ENCODE measurements at places on chromosomes 16 and 17.

DNA sequence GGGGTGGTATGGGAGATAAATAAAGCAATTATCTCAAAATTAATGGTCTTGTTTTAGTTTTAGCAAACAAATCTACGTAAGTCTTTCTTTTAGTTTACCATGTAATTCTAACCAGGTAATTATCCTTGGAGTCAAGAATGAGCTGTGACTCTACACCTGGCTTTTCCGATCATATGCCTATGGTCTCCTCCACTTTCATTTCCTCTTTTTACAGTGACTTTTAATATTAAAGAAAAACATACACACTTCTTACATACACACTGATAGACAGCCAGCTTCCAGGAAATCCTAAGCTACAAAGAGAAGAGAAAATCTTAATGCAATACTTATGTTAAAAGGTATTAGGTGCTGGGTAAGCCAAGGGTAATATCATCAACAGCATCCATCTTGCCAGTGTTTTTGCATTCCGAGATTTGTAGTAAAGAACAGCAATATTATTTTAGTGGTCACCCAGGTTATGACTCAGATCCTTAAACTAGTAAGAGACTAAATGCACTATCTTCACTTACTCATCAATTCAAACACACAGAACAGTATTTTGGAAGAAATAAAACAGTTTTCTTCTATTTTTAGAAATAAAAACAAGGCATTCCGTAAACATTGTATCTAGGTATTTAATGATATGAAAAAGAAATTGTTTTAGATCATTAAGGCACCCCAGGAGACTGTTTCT is 4.4 kb upstream of the IRX5 start:
- DNase-seq = no peak

GRCh38 chr17:58303971-58304749 is 23.4 kb upstream of the MPO start:
- no peak for DNase-seq

DNA sequence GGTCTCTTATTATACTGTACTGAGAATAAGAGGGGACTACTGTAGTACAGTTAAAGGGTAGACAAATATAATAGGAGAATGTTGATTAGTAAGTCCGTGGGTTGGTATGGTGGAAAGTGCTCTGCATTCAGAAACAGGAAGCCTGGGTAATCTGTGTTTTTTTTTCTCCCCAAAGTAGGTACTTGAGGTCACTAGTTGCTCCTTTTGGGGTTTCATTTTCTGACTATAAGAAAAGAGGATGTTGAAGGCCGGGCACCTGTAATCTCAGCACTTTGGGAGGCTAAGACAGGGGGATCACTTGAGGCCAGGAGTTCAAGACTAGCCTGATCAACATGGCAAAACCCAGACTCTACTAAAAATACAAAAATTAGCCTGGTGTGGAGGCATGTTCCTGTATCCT is 42.0 kb upstream of the MMD start:
- DNase-seq = no peak

GRCh38 chr16:56600398-56600999 is 7.9 kb upstream of the MT2A start:
- no peak for DNase-seq

DNA sequence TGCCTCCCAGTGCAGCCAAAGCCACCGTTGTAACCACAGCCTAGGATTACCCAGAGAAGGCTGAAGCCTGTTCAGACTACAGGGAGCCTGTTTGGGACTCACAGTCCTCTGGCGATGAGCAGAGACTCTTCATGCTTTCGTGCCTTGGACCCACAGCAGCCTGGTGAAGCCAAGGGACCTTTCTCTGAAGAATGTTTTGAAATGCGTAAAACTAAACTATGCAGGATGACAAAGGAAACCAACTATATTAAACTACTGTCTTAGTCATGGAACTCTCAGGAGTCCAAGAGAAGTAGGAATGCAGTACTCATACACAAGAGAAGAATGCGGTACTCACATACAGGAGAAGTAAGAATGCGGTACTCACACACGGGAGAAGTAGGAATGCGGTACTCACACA is 20.9 kb downstream of the ABR start:
- no peak for DNase-seq

GRCh38 chr17:29037739-29038084 is 5.2 kb upstream of the PIPOX start:
- DNase-seq = no peak

DNA sequence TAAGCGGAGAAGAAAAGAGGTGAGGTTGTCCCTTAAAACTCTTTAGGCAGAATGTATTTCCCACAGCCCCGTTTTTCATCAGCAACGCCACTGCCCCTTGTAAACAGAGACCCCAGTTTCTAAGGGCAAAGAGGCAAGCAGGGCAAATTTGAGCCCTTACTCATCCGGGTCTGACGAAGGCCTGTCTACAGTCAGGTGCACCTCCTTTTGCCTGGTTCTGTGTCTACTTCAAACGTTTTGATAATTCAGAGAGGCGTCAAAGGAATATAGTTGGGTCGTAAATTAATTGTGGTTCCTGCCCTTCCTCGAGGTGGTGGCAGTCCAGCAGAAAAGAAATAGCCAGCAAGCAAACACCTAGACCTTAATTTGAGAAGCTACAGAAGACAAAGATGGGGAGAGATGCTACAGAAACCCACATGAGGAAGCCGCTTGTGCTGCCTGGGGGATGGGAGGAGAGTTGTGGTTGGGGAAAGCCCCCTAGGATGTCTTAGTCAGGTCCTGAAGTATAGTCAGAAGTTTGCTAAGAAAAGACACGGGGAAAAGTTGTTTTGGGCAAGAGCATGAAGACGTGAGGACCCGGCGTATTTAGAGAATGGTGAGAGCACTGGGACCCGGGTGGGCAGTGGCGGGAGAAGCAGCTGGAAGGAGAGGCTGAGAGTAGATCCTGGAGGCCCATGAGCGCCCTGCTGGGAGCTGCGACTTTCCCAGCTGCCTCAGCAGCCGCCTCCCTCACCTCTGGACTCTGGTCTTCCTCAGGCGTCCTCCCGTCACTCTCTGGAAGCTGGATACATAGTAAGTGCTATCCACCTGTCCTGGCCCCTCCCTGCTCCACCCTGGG is 2.4 kb downstream of the FBRS start:
- no peak for DNase-seq

DNA sequence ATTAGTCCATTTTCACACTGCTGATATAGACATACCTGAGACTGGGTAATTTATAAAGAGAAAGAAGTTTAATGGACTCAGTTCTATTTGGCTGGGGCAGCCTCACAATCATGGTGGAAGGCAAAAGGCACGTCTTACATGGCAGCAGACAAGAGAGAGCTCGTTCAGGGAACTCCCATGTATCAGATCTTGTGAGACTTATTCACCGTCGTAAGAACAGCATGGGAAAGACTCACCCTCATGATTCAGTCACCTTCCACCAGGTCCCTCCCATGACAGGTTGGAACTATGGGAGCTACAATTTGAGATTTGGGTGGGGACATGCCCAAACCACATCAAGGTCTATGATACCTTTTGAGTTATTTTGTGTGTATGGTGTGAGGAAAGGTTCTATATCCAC is 66.9 kb downstream of the METRNL start:
- DNase-seq = no peak

DNA sequence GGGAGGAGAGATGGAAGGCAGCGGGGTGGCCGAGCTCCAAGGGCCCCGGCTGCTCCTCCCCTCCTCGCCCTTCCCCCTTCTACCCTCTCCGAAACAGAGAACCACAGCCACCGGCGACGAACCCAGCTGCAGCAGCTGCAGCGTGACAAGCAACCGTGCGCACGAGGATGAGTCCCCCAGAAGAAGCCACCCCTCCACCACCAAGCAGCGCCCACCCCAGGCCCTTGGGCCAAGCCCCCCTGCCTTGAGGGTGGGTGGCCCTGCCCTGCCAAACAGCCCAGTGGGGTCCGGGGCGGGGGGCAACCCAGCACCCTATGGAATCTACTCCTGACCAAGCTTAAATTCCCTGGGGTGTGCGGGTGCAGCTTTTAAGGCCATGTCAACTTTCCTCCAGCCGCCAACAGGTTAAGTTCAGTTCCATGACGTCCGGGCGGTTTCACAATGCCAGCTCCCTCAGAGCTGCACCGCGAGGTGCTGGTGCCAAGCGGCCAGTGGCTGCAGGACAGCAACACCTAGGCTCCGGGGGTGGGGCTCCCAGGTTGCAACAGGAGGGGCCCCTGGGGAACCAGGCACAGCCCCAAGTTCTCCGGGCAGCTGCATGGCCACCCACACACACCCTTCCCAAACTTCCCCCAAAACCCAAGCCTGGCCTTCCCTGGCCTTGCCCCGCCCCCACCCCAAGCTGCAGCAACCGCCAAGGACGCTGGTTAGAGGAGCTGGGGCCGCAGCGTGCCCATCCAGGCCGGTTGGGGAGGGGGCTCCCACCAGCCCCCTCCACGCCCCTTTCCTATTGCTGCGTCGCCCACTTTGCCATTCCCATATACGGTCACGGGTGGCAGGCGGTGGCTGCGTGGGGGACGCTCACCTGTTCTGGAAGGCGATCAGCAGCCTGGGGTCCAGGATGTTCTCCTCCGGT is 2.0 kb downstream of the CBX4 start:
- peak; percentile 32 for DNase-seq

GRCh38 chr17:50931144-50931908 is 65.2 kb upstream of the TOB1 start:
- peak; percentile 84 for DNase-seq

GRCh38 chr17:42655528-42655927 is 3.6 kb upstream of the TUBG2 start:
- no peak for DNase-seq

DNA sequence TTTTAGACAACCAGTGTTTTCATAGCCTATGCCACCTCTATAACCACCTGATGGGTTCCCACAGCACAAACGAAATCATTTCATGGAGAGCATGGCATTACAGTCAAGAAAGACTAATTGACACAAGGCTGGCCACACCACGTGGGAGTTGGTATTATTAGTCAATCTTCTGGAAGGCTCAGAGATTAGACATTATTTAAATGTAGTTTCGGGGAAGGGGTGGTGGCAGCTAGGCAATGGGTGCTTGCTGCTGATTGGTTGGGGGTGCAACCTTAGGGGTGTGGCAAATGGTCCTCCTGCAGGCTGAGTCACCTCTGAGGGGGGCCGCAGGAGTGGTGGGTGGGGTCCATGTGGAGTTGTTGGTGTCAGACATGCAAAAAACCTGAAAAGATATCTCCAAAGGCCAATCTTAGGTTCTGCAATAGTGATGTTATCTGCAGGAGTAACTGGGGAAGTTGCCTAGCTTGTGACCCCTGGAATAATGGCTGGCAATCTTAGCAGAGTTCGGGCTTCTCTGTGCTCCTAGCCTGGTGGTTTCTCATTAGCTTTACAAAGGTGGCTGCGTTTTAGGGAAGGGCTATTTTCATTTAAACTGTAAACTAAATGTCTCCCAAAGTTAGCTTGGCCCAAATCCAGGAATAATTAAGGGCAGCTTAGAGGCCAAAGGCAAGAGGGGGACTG is 4.6 kb downstream of the TEN1 start:
- no peak for DNase-seq

DNA sequence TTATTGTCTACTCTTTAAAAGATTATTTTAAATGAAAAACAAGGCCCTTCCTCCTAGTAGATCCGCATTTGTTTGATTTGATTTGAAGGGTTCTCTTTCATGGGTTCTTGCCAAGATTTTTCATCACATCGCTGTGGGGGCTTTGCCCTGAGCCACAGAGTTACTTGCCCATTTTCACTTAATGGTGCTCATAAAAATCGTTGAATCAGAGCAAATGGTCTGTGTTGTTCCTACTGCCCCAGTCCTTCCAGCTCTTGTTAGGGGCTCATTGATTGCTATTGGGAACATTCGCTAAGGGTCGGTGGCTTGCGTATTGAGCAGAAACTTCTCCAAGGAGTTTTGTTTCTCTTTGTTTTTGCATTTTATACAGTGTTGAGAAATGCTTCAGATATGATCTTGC is 1023.4 kb upstream of the CDH8 start:
- DNase-seq = no peak

- no peak for DNase-seq
These were observed 116.4 kb downstream of the UTP18 start for GRCh38 chr17:51376739-51377138.

DNA sequence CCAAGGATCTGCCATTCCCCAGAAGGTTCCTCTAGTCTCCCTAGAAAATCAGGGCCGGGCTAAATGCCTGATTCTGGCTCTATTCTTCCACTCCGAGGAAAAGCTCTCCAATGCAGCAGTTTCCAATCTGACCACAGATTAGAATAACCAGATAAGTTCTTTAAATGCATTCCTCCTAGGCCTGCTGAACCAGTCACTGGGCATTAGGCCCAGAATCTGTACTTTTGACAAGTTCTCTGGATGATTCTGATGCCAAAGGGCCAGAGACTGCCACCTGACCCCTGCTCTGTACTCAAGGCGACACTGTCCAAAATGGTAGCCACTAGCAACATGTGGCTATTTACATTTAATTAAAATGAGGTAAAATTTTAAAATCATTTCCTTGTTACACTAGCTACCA is 22.3 kb downstream of the MAP3K14 start:
- no peak for DNase-seq

DNA sequence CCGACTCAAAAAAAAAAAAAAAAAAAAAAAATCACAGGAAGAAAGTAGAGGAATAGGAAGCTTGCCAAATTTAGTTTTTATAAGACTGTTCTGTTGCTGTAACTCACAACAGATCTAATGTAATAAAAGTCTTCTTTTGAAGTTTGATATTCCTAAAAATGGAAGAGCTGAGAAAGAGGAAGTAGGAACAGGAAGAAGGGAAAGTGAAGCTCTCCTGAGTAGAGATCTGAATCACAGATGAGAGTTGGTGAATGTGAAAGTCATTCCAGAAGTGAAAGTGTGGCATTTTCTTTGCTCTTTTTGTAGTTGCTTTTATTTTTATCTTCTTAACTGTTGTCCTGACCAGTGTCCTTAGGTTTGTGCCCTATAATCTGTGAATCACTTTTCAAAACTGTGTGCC is 2.1 kb downstream of the NMT1 start:
- no peak for DNase-seq

- peak; percentile 30 for DNase-seq
These were observed 28.8 kb upstream of the GINS2 start for GRCh38 chr16:85717393-85718152.

- DNase-seq = no peak
These were observed 117.9 kb upstream of the GPR139 start for GRCh38 chr16:20191566-20191965.

GRCh38 chr17:81317530-81317821 is 22.4 kb upstream of the SLC38A10 start:
- no peak for DNase-seq

DNA sequence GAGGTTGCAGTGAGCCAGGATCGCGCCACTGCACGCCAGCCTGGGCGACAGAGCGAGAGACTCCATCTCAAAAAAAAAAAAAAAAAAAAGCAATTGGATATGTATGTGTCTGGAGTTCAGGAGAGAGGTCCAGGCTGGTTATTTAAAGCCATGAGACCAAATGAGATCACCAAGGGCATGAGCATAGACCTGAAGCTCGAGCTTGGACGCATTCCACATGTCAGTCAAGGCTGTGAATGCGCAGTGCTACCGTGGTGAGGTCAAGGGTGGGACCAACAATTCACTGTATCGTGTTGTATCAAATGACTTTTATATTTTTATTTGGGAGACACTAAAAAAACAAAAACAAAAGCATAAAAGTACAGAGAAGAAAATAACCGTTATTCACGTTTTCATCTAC is 29.1 kb upstream of the SPNS2 start:
- no peak for DNase-seq
